ENCODE measurements at places on chromosomes 7 and 10. TPM values are rescaled to one million over a fixed set of nuclear protein-coding genes. Genes with fewer than 3 reads are reported as not detected.

TAS2R41 gene
- not detected for total RNA-seq

GPR141 gene
- total RNA-seq = 0.22 TPM

PNLIPRP2 gene
- total RNA-seq = not detected

SMKR1 gene
- 2.4 TPM for total RNA-seq

GIMAP2 gene
- total RNA-seq = 14.3 TPM

IL6 gene
- 0.22 TPM for total RNA-seq

NEBL gene
- 157 TPM for total RNA-seq

ZNF727 gene
- 0.50 TPM for total RNA-seq

OPN4 gene
- not detected for total RNA-seq

DNA sequence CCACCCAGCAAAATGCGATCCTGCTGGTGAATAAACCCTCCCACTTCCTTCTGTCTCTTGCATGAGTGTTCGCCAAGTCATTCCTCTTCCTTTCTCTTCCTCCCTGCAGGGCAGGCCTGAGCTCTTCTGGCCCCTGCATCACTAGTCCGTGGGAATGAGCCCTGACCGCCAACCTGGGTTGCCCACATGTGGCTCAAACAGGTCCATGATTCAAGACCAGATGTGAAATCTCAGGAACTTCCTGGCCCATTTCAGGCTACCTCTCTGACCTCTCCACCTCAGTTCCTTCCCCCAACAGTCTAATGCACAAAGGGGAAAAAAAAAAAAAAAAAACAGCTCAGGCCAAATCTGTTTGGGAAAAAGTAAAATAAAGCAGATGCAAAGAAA lies 5.4 kb upstream of the YWHAG start:
- H3K4me3 ChIP-seq = no peak overlapping the region
- DNase-seq = no peak
- peak overlapping the region; percentile 82 for H3K27ac ChIP-seq
- peaks cover 26% of the 10 kb centered on the region for H3K4me1 ChIP-seq
- no peaks in the 10 kb centered on the region for H3K27me3 ChIP-seq

DNA sequence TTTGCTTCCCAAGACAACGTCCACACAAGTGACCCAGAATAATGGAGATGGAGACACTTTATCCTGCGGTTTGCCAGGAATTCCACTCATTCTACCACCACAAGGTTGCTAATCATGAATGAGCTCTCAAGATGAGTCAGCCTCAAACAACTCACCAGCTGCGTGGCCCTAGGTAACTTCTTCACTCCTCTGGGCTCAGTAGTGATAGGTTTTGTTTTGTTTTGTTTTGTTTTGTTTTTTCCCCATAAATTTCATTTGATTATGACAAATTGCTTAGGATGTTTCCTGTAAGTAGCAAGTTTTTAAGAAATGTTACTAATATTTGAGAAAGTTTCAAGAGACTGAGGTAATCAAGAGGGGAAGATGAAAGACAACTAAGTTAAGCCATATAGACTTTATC lies 286.8 kb downstream of the PARD3 start:
- no peak overlapping the region for H3K4me3 ChIP-seq
- H3K27ac ChIP-seq = no peak overlapping the region

DNA sequence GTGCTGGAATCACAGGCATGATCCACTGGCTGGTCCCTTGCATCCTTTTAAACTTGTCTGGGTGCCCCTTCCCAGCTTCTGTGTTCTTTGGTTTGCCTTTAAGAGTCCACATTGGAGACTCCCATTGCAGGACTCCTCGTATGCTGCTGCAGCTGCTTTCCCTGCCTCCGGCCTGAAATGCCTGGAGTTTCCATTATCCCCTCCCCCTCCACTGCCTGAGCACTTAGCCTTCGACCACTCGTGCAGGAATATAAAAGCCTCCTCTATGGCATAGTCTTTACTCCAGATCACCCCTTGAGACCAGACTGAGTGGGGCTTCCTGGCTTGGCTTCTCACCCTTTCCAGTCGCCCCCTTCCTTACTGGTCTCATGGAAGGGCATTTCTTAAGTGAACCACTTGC lies 80.2 kb downstream of the RHOBTB1 start:
- H3K4me3 ChIP-seq = no peak overlapping the region
- no peak overlapping the region for H3K27ac ChIP-seq

DNA sequence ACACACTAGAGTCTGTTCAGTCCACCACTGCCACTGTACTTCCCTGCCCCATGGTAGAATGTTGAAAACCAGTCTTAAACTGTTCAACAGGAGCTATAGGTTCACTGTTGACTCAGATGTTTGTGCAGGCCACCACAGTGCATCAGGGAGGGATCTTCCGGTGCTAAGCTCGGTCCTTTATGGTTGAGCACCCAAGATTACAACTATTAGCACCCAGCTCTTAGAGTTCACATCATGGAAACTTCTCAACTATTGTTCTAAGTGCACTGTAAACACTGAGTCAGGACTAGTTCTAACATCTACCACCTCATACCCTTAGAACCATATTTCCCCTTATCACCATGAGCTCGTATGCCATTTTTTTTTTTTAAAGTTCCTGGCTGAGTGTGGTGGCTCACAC lies 97.1 kb upstream of the MXI1 start:
- no peaks in the 10 kb centered on the region for H3K27me3 ChIP-seq
- no peak overlapping the region for H3K27ac ChIP-seq
- DNase-seq = no peak
- no peak overlapping the region for H3K4me3 ChIP-seq
- H3K4me1 ChIP-seq = no peaks in the 10 kb centered on the region

- no peak overlapping the region for H3K27ac ChIP-seq
- peak; percentile 57 for DNase-seq
- H3K36me3 ChIP-seq = no peaks in the 10 kb centered on the region
- H3K4me3 ChIP-seq = no peak overlapping the region
- H3K4me1 ChIP-seq = no peaks in the 10 kb centered on the region
Measured at GRCh38 chr10:57628592-57629284, 639.0 kb downstream of the IPMK start.

DNA sequence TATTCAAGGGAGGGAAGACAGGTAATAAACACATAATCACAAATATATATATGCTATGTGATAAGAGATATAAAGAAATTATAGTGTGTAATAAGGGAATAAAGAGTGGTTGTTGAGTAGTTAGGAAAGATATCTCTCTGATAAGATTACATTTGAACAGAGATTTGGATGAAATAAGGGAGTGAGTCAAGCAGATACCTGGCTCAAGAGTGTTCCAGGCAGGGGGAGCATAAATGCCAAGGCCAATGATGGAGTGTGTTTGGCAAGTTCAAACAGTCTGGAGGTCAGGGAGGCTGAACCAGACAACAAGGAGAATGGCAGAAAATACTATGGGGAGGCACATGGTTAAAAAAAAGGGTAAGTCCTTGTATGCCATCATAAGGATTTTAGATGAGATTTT lies 4.8 kb upstream of the GNAI1 start:
- H3K27ac ChIP-seq = no peak overlapping the region
- H3K4me3 ChIP-seq = no peak overlapping the region
- H3K4me1 ChIP-seq = peaks cover 8% of the 10 kb centered on the region
- no peaks in the 10 kb centered on the region for H3K36me3 ChIP-seq
- H3K27me3 ChIP-seq = no peaks in the 10 kb centered on the region
- DNase-seq = no peak

GRCh38 chr10:126021833-126022500 lies 125.6 kb downstream of the FANK1 start:
- no peaks in the 10 kb centered on the region for H3K4me1 ChIP-seq
- DNase-seq = no peak
- H3K4me3 ChIP-seq = no peak overlapping the region

GRCh38 chr10:113679463-113680189 lies at the start of gene CASP7:
TSS of gene CASP7 (plus strand) at chr10:113679912. CDS start at chr10:113697494, 17,582 bp downstream.
- peak within 1 kb of the TSS; percentile 92 for H3K27ac ChIP-seq
- peak; percentile 57 for DNase-seq
- H3K4me3 ChIP-seq = peak within 1 kb of the TSS; percentile 81
- H3K36me3 ChIP-seq = no peaks in the 10 kb centered on the region
- H3K27me3 ChIP-seq = peaks cover 16% of the 10 kb centered on the region
- H3K4me1 ChIP-seq = peaks cover 22% of the 10 kb centered on the region

GRCh38 chr7:10779465-10780399 lies 193.9 kb upstream of the PHF14 start:
- no peaks in the 10 kb centered on the region for H3K36me3 ChIP-seq
- H3K27ac ChIP-seq = no peak overlapping the region
- no peaks in the 10 kb centered on the region for H3K27me3 ChIP-seq
- no peaks in the 10 kb centered on the region for H3K4me1 ChIP-seq

- H3K4me3 ChIP-seq = no peak overlapping the region
- peaks cover 26% of the 10 kb centered on the region for H3K36me3 ChIP-seq
- H3K27me3 ChIP-seq = no peaks in the 10 kb centered on the region
Measured at GRCh38 chr10:95404864-95405263, 114.1 kb upstream of the PDLIM1 start.

- no peak overlapping the region for H3K4me3 ChIP-seq
- DNase-seq = no peak
- H3K4me1 ChIP-seq = no peaks in the 10 kb centered on the region
Measured at GRCh38 chr10:68543004-68543918, 15.9 kb upstream of the SLC25A16 start.

DNA sequence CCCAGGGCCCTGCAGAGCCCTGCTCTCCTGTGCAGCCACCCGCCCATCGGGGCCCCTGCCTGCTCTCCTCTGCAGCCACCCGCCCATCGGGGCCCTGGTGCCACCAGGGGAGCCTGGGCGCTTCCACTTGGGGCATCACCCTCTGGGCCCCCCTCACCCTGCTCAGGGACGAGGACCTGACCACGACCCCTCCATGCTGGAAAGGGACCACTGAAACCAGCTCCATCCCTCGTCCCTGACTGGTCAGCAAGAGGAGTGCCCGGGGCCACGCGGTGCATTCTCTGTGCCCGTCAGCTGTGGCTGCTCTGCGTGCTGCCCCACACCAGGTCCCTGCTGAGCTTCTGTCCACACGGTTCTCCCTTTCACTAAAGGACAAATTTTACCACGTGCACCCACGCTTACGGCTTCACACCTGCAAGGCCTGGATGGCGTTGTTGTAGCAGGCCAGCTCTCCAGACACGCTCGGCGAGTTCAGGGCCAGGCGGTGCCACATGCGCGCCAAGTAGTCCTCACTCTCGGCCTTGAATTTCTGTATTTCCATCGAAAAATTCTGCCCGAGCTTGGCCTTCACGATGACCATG lies 57.6 kb downstream of the CFAP46 start:
- H3K27me3 ChIP-seq = peaks cover 7% of the 10 kb centered on the region
- no peaks in the 10 kb centered on the region for H3K4me1 ChIP-seq
- DNase-seq = no peak
- H3K4me3 ChIP-seq = no peak overlapping the region
- H3K27ac ChIP-seq = no peak overlapping the region

- no peak for DNase-seq
- H3K36me3 ChIP-seq = peaks cover 67% of the 10 kb centered on the region
- H3K4me3 ChIP-seq = no peak overlapping the region
Measured at GRCh38 chr10:3102720-3103427, 35.5 kb downstream of the PFKP start.

DNA sequence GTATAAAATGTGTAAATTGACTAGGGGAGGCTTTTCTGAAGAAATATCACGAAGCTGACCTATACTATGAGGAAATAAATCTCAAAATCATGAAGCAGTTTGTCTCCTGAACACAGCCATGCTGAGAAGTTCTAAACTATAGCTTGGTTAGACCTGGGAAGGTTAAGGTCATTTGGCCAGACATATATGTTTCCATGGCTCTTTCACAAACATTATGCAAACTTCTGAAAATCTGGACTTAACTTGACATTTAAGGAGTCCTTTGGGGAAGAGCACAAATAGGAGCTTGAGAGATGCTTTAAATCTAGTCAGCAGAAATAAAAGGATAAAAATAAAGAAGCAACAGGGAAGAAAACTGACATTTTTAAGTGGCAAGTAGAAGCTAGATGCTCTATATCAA lies 115.9 kb upstream of the MEOX2 start:
- H3K27me3 ChIP-seq = no peaks in the 10 kb centered on the region
- no peaks in the 10 kb centered on the region for H3K36me3 ChIP-seq
- no peaks in the 10 kb centered on the region for H3K4me1 ChIP-seq
- no peak overlapping the region for H3K27ac ChIP-seq
- DNase-seq = no peak
- no peak overlapping the region for H3K4me3 ChIP-seq

GRCh38 chr7:85185424-85186082 lies 1.3 kb downstream of the SEMA3D start:
- peak overlapping the region; percentile 91 for H3K4me3 ChIP-seq
- peaks cover 6% of the 10 kb centered on the region for H3K27me3 ChIP-seq
- peaks cover 21% of the 10 kb centered on the region for H3K4me1 ChIP-seq
- H3K27ac ChIP-seq = peak overlapping the region; percentile 90
- peak; percentile 42 for DNase-seq
- H3K36me3 ChIP-seq = no peaks in the 10 kb centered on the region

GRCh38 chr7:110974441-110974840 lies 116.5 kb upstream of the LRRN3 start:
- DNase-seq = no peak
- no peak overlapping the region for H3K4me3 ChIP-seq
- no peaks in the 10 kb centered on the region for H3K4me1 ChIP-seq
- H3K36me3 ChIP-seq = no peaks in the 10 kb centered on the region
- H3K27me3 ChIP-seq = no peaks in the 10 kb centered on the region

GRCh38 chr10:131656431-131656841 lies 244.4 kb upstream of the PPP2R2D start:
- H3K36me3 ChIP-seq = no peaks in the 10 kb centered on the region
- peaks cover 34% of the 10 kb centered on the region for H3K4me1 ChIP-seq
- no peak for DNase-seq
- H3K27me3 ChIP-seq = peaks cover 3% of the 10 kb centered on the region
- no peak overlapping the region for H3K4me3 ChIP-seq

GRCh38 chr10:75739414-75740143 lies 308.2 kb downstream of the LRMDA start:
- H3K4me3 ChIP-seq = no peak overlapping the region
- no peak for DNase-seq
- peaks cover 7% of the 10 kb centered on the region for H3K4me1 ChIP-seq
- H3K27me3 ChIP-seq = no peaks in the 10 kb centered on the region
- H3K36me3 ChIP-seq = no peaks in the 10 kb centered on the region
- H3K27ac ChIP-seq = no peak overlapping the region

DNA sequence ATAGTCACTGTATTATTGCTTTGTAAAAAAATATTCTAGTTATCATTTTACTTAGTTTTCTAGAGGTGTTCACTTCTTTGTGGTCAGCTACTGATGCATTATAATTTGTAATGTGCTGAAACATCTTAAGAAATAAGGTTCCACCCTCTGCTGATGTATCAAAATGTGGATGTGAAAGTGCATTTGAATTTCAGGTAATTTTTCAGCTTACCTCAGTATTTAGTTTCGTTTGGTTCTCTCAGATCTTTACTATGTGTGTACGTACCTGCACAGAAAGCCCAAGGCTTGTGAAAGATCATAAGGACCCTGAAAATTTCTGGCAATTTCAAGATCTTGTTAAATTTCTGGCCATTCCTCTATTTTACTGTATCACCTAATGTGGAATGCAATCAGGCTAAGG lies 542.3 kb upstream of the TPK1 start:
- H3K27me3 ChIP-seq = no peaks in the 10 kb centered on the region
- H3K4me3 ChIP-seq = no peak overlapping the region
- DNase-seq = no peak
- H3K27ac ChIP-seq = no peak overlapping the region
- no peaks in the 10 kb centered on the region for H3K4me1 ChIP-seq
